WTC11 (cell line): ENCODE measurements at places on chromosomes 1 and 21. TPM values are rescaled to one million over a fixed set of nuclear protein-coding genes. Genes with fewer than 3 reads are reported as not detected.

The ADORA3 gene
- total RNA-seq: 0.15 to 0.25 TPM in 2 of 3 replicates, not detected in the other

DNA sequence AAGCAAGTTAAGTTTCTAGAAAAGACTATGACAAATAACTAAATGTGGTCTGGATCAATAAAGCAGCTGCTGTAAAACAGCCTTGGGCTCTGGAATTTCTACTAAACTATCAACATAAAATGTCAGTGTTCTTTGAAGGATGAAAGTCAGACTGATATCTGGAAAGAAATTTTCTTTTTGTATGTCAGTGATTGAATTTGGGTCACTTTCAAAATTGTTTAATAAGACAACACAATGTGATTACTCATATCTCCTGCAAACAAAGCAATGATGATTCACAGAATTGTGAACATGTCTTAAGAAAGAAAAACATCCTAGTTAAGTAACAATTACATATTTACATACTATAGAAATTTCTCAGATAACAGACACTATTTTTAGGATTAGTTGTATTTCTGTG, 826.4 kb downstream of the PLA2G4A start:
- no peak overlapping the region for H3K4me3 ChIP-seq
- H3K36me3 ChIP-seq: no peaks in the 10 kb centered on the region
- DNase-seq: no peak
- no peaks in the 10 kb centered on the region for H3K4me1 ChIP-seq
- H3K27me3 ChIP-seq: no peaks in the 10 kb centered on the region

GRCh38 chr1:244154508-244154871, 103.4 kb downstream of the ZBTB18 start:
- H3K27ac ChIP-seq: no peak overlapping the region
- peaks cover 4% of the 10 kb centered on the region; the same call in 1 of the 2 replicates for H3K4me1 ChIP-seq
- no peak overlapping the region for H3K4me3 ChIP-seq

DNA sequence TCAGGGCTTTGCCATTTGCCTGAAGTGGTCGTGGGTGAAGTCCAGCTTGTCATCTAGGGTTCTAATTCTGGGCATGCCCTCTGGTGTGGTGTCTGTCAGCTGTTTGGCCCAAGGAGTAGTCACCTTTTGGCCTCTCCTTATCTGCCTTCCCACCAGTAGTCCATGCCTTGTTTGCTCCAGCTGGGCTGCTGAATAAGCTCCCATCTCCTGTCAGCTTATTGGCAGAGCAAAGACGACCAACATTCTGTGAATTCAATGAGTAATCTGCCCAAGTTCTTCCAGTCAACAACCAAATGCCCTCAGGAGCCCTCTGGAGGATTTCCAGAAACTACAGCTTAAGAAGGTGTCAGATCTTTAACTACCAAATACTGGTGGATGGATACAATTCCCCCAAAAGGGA, 7.0 kb downstream of the BCAN start:
- DNase-seq: no peak
- H3K4me1 ChIP-seq: peaks cover 5% of the 10 kb centered on the region; the same call in 1 of the 2 replicates
- no peak overlapping the region for H3K27ac ChIP-seq
- H3K4me3 ChIP-seq: no peak overlapping the region
